ENCODE measurements at places on chromosomes 3 and 15.
A peak's percentile ranks its signal among the peaks of the same experiment; 100 is the strongest.

DNA sequence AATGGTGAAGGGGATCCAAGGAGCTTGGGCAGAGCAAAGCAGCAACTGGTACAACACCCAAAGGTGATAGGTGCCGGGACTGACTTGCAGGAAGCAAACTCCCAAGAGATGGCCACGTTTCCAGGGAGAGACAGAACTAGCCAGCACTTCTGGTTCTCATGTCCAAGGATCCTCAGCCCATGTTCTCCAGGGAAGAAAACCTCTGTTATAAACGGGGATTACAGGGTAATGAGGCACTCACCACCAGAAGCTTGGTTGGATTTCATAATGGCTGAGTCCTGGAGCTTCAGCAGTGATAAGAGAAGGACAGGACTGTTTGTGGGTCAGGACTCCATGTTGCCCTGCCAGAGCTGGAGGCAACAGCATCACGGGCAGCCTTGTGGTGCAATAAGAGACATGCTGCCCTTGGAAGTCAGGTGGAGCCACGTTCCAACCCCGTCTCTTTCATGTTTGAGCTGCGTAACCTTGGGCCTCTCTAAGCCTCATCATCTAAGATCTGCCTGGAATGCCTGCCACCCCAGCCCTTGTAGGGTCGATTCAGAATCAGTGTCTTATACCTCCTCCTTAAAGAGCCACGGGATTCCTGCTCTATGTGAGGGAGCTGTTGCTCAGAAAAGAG, 181.0 kb downstream of the ABHD5 start:
- no peak for DNase-seq

DNA sequence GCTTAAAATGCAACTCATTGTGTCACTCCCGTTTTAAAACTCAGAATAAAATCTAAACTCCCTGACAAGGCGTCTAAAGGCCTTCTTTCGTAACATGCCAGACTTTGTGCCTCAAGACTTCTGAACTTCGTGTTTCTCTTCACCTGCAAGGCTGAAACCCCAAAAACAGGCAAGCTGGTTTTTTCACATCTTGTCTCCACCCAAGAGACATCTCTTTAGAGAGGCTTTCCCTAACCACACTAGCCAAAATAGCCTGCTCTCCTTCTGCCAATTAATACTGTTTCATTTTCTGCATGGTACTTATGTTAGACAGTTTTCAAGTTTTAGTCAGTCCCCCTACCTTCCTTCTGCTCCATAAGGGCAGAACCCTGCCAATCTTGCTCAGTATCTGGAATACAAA, 41.6 kb downstream of the RAF1 start:
- peak; percentile 31 for DNase-seq

GRCh38 chr3:179463319-179463718, 12.0 kb upstream of the GNB4 start:
- no peak for DNase-seq

- no peak for DNase-seq
Measured at GRCh38 chr15:29172742-29173725, 96.6 kb downstream of the NSMCE3 start.

GRCh38 chr3:99948467-99949089, 130.9 kb downstream of the CMSS1 start:
- DNase-seq: no peak

DNA sequence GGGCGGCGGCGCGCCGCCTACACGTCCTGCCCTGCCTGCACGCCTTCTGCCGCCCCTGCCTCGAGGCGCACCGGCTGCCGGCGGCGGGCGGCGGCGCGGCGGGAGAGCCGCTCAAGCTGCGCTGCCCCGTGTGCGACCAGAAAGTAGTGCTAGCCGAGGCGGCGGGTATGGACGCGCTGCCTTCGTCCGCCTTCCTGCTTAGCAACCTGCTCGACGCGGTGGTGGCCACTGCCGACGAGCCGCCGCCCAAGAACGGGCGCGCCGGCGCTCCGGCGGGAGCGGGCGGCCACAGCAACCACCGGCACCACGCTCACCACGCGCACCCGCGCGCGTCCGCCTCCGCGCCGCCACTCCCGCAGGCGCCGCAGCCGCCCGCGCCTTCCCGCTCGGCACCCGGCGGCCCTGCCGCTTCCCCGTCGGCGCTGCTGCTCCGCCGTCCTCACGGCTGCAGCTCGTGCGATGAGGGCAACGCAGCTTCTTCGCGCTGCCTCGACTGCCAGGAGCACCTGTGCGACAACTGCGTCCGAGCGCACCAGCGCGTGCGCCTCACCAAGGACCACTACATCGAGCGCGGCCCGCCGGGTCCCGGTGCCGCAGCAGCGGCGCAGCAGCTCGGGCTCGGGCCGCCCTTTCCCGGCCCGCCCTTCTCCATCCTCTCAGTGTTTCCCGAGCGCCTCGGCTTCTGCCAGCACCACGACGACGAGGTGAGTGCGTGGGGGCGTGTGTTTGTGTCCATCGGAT, 602 bp downstream of the TRIM71 start:
- no peak for DNase-seq

GRCh38 chr3:23174426-23175039, 28.6 kb upstream of the UBE2E2 start:
- DNase-seq: no peak

- DNase-seq: no peak
Measured at GRCh38 chr15:88375234-88375927, 91.8 kb downstream of the MRPL46 start.

- no peak for DNase-seq
Measured at GRCh38 chr3:5445676-5446201, 258.2 kb downstream of the EDEM1 start.

DNA sequence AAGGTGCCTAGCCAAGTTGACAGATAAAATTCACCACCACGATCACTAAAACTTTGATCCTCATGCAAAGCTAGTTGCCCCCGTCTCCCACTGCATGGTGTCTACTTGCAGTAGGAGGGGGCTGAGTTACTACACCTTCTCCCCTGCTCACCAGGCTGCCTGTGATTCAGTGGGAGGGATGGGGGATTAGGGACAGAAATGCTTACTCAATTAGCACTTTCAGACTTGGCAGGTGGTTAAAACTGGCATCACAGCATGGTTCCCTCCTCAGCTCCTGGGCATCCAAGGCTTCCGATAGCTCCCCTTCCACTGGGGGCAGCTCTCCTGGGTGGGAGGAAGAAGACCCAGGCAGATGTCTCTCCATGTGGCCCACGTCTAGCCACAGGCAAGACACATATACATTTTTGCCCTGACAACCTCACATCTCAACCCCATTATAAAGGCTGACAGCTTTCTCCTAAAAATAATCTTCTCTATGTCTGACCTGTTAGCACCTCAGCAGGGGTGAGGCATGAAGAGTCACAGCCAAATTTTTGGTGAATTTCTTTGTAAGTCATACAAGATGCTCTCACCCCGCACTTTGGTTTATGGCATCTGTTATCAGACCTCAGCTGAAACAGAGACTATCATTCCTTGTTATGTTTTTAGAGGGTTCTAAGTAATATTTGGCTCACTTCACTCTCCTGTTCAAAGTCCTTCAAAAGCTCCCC, 369.0 kb downstream of the SV2B start:
- no peak for DNase-seq

GRCh38 chr3:118228151-118228550, 806.5 kb downstream of the IGSF11 start:
- DNase-seq: no peak

DNA sequence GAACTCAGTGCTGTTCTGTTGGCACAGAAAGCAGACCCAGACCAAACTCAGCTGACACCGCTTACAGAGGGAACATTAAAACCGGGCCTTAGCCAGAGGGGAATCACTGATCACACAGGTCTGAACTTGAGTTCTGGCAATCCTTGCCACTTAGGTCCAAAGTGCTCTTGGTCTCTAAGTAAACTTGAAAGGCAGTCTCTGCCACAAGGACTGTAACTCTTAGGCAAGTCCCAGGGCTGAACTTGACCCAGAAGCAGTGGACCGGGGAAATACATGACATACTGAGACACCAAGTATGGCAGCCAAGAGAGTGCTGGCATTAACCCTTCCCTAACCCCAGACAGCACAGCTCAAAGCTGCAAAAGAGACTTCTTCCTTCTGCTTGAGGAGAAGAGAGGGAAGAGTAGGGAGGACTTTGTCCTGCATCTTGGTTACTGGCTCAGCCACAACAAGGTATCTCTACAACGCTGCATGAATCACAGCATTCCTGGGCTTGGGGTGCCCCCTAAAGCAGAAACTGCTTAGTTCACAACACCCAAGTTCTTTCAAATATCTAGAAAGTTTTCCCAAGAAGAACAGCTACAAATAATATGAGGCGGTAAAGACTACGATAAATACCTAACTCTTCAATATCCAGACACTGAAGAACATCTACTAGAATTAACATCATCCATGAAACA, 32.5 kb downstream of the NAALADL2 start:
- DNase-seq: no peak

- DNase-seq: no peak
Measured at GRCh38 chr3:146524961-146525360, 19.4 kb downstream of the PLSCR1 start.

DNA sequence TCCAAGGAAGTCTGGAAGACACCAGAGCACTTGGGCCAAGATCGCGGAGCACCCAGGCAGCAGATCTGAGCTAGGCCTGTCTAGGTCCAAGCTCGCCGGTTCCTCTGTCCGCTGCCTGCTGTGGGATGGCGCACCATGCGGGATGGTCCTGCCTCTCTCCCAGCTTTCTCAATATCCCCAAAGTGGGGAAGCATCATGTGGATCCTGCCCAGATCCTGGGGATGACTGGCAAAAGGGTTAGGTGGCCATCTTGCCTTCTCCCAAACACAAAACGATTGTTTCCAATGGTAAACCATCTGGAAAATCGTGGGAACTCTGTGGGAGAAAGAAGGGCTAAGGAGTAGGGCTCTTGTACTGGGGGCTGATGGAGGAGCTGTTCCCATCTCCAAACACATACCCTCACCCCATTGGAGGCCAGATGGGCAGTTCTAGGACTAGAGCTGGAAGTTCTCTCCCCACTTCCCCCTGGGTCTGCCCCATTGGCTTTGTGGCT, 8.9 kb downstream of the PRKCD start:
- no peak for DNase-seq

DNA sequence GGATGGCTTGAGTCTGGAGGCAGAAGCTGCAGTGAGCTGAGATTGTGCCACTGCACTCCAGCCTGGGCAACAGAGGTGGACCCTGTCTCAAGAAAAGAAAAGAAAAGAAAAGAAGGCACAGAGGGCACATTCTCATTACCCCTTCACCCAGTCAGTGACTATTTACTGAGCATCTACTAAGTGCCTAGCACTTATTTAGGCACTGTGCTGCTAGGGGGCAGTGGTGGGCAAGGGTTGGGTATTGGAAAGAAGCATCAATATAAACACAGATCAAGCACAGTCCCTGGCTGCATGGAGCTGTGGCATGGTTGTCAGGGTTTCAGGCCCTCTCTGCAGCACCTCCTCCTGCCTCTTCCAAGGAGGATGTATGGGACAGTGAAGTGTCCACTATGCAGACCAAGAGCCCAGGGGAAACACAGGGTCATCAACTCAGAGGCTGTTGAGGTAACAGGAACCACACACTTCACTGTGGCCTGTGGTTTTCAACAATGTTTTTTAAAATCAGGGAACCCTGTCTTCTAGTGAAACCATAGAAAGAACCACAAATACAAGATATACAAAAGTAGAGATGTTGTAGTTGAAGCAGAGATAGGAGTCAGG, 138.5 kb downstream of the RAB11A start:
- no peak for DNase-seq

DNA sequence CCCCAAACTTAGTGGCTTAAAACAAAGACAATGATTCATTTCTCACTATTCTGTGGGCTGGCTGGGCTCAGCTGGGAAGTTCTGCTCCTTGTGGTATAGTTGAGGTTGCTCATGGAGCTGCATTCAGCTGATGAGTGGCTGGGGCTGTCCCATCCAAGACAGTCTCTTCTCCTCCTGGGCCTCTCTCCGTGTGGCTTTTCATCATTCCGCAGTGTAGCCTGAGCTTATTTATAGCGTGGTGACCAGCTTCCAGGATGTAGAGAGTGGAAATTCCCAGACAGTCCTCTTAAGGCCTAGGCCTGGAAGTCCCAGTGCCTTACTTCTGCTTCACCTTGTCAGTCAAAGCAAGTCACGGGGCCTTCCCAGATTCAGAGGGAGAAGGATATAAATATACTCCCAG, 136.7 kb upstream of the DAZL start:
- no peak for DNase-seq

- no peak for DNase-seq
Measured at GRCh38 chr15:69587723-69588426, 135.3 kb downstream of the RPLP1 start.

- DNase-seq: no peak
Measured at GRCh38 chr3:19346759-19347158, 198.4 kb downstream of the KCNH8 start.

- DNase-seq: no peak
Measured at GRCh38 chr15:74428442-74428787, 5.3 kb downstream of the SEMA7A start.

DNA sequence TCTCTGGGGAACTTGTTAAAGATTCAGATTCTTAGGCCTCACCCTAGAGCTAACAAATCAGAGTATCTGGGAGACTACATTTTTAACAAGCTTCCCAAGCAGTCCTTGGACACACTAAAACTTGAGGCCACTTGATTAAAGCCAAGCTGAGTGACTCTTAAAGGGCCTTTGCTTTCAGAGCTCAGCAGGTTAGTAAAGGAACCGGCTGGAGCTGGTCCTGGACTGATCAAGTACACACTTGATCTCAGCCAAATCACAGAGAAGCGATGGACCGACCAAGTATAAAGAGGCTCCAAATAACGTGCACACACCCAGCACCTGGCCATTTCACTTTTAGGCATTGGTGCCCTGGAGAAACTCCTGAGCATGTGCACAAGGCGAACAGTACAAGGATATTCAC, 12.9 kb upstream of the TM6SF1 start:
- no peak for DNase-seq

GRCh38 chr3:31572236-31573004, 39.7 kb downstream of the STT3B start:
- no peak for DNase-seq

DNA sequence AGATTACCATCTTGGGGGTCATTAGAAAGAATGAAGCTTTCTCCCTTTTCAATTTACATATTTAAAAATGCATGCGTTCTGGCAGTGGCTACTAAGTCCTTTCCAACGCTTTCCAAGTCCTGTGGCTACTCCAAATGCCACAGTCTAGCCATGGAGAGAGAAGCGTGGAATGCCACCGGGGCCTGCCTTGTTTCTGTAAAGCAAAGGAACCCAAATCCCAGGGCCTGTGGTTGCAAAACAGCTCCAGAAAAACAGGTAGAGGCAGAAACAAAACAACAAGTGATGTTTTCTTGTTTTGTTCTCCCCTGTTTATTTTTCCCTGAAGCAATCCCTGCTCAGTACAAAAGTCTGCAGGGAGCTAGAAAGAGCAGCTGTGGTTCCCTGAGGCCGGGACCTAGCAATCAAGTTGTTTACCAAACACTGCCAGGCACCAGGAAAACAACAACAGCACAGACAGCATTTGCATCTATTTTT, 85.5 kb downstream of the FOXP1 start:
- no peak for DNase-seq

DNA sequence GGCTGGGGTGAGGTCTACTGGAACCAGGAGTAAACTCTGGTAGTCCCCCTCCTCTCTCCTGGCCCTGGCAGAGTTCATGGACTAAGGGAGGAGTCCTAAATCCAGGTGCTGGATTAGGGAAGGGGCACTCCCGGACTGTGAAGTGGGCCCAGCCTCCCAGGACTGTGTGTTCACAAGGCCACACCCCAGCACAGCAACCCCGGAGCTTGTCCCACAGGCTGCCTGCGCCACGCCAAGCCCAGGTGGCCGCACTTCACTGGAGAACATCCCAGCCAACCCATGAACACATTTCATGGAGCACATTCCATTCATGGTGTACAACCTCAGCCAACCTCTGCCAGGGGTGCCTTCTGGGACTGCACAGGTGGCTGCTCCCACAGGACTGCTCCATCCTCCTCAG, 8.2 kb downstream of the ARPIN start:
- DNase-seq: no peak

Measured in GM10248 (cell line).